Fibroblast of villous mesenchyme (primary cell): ENCODE measurements at places on chromosomes 16 and 17. TPM values are rescaled to one million over a fixed set of nuclear protein-coding genes. Genes with fewer than 3 reads are reported as not detected.

DNA sequence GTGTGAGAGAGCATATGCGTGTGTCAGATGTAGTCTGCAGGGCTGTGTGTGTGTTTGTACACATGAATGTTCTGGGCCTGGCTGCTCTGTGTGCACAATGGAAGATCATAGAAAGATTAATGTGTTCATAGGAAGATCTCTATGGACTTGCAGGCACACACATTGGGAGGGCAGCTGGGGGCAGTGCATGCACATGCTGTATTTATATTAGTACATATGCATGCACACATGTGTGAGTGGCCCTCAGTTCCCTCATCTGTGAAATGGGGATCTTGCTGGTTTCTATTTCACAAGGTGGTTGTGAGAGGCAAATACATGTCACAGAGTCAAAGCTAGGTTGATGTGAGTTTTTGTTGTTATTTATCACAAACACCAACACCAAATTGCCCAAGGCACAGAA, 2.1 kb downstream of the CA7 start:
- no peak for DNase-seq

DNA sequence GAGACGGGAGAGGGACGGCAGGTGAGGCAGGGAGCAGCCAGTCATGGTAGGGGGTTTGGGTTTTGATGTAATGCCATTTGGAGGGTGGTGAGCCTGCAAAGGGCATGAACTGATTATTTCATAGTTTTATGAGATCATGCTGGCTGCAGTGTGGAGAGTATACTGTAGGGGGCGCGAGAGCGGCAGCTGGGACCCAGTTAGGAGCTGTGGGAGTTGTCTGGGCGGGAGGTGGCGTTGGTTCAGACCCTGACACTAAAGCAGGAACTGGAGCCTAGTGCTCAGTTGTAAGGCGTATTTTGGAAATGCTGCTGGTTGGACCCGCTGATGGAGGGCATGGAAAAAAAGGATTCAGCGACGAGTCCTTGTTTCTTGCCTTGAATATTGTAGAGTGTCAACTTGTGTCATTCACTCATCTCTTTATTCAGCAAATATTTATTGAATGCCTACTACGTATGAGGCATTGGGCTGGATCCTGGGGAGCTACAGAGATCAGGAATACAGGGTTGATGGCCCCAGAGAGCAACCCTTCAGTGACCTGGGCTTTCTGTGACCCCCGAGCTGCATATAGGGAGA, 23.7 kb upstream of the KDM8 start:
- DNase-seq = peak; percentile 76

- no peak for DNase-seq
These were observed 436.8 kb downstream of the KCNJ2 start for GRCh38 chr17:70606086-70606485.

DNA sequence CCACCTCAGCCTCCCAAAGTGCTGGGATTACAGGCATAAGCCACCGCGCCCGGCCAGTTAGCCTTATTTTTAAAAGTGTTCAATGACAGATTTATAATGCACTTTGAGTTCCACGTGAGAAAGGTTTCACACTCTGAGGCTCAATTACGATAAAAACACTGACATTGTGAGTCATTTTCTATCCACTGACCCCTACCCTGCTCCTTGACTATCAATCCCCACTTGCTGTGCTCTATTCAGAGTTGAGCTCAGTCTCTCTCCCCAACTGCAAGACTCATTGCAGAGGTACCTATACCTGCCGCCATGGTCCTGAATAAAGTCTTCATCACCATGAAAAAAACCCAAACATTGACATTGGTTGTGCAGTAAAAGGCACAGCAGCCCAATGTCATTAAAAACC, 8.5 kb downstream of the GFOD2 start:
- DNase-seq = no peak

- no peak for DNase-seq
These were observed 162.6 kb upstream of the XYLT1 start for GRCh38 chr16:17633181-17633951.

DNA sequence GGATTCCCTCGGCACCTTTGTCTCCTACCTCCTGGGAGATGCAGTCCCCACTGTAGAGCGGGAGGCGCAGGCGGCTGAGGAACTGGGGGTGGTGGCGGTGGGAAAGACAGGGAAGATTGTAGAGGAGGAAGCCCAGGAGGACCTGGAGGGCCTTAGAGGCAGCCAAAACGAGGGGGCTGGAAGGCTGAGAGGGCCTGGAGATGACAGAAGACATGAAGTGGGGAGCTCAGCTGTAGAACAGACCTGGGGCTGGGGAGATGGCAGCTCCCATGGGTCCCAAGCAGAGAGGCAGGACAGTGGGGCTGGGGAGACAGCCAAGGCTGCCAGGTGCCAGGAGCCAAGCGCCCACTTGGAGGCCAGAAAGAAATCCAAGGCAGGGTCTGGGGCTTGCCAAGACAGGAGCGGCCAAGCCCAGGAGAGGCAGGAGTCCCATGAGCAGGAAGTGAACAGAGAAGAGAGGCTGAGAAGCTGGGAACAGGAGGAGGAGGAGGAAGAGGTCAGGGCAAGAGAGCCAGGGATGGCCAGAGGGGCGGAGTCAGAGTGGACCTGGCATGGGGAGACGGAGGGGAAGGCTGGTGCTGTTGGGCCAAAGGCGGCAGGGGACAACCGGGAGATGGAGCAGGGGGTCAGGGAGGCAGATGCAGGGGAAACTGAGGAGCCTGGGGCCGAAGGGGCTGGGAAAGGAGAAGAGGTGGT, 803 bp downstream of the APOBR start:
- no peak for DNase-seq

GRCh38 chr17:57375040-57375769, 118.9 kb downstream of the MSI2 start:
- no peak for DNase-seq

GRCh38 chr17:72588961-72589360, 468.1 kb downstream of the SOX9 start:
- no peak for DNase-seq

AOC2 gene
- total RNA-seq = 0.43 and 0.64 TPM in 2 replicates

PDILT gene
- not detected in 2 replicates for total RNA-seq

DNA sequence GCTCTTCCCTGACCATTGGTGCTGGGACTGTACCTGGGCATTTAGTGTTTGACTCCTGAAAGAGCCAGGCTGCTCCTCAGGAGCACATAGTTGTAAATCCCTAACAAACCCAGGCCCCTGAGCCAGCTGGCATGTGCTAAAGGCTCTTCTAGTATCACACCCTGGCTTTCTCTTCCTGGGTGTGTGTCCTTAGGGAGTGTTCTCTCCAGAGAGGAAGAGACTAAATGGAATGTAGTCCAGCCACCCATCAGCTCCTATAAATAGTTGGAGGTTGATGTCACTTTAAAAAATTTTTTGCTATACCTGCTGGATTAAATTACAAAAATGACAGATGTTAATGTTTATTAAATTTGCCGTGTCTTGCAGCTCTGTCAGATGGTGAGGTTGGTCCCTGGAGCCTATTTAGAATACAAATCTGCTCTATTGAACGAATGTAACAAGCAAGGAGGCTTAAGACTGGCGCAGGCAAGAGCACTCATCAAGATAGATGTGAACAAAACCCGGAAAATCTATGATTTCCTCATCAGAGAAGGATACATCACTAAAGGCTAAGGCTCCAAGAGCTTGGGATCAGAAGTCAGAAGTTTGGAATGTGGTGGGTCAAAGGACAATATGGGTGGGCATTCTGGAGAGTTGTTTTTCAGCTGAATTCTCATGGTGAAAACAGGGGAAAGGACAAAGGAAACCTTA, 13.1 kb upstream of the DUSP14 start:
- peak; percentile 63 for DNase-seq

DNA sequence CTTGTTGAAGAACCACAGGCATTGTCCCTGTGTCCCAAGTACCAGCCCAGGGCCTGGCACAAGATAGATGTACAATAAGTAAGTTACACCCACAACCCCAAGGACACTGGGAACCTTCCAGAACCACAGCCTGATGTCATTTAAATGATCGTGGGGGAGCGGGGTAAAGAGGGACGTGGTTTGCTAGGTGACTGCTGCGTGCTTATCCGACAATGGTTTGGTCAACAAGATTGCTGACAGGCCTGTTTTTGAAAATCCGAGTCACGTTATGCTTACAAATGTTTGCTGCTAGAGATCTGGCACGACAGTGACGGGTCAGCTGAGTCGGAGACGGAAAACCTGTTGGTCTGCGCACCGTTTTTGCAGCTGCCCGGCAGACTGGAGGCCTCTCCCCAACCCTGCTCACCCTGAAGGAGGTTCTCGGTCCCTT, 22.8 kb downstream of the COTL1 start:
- DNase-seq = no peak

GRCh38 chr17:80943346-80944145, 48.1 kb upstream of the CHMP6 start:
- no peak for DNase-seq

- DNase-seq = no peak
These were observed 1.4 kb upstream of the KRT19 start for GRCh38 chr17:41529491-41529915.

NF1 gene
- total RNA-seq = 75.1 and 82.5 TPM in 2 replicates

DNA sequence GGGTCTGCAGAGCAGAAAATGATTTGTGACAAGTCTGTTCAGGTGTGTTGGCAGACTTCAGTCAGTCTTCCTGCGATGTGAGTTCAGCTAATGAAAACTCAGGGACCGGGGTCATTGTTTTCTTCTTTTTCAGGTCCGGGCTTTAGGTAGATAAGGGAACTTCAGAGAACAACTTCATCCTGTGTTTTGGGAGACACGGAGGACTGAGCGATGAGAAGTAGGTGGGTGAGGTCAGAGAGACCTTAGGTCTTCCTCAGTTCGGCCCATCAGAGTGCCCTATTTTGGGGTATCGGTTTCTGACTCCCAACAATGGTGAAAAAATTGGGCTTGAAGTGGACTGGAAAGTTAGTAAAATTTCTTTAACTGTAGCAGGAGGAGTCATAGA, 88.9 kb upstream of the ATF7IP2 start:
- no peak for DNase-seq

DNA sequence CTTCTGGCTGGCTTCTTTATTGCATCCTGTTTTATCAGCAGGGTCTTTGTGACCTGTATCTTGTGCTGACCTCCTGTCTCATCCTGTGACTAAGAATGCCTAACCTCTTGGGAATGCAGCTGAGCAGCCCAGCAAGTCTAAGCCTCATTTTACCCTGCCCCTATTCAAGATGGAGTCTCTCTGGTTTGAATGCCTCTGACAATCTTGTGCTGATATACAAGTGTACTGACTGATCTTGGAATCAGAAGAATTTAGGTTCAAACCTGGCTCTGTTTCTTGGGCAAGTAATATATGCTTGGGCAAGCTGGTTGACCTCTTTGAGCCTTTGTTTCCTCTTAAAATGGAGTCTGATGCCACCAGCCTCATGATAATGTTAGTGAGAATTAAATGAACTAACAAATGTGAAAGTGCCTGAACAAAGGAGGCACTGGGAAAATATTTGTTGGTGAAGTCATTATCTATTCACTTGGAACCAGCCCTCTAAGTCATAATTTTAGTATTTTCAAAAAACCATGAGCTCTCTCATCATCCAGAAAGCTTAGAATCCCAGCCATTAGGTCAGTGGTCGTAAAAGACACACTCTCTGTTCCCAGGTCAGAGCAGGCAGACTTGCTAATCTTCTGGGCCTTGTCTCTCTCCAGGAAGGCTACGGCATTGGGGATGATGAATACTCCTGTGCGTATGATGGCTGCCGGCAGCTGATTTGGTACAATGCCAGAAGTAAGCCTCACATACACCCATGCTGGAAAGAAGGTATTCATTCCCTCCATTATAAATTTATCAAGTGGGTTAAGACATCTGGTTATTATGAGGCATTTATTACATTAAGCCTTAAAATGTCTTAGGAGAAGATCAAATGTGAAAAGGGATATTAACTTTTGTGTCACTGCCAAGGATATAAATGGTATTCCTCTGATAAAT, 18.1 kb upstream of the ARL2BP start:
- DNase-seq = peak; percentile 30

DNA sequence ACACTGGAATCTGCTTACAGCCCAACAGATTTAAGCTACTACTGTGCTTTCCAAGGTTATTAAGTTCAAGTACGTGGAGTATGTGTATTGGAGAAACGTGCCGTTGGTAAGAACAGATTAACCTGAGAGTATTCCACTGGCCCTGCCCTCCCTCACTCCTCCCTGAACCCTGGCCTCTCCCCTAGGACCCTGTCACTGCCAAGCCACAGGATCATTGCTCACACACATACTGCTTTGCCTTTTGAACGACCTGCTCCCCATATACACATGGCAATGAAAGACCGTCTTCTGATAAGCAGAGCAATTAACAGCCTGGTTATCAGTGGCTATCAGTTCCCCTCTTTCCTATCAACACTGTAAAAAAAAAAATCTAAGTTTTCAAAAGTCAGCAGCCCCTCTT, 458.9 kb upstream of the DYNLRB2 start:
- no peak for DNase-seq

- no peak for DNase-seq
These were observed 88.3 kb downstream of the PRKCB start for GRCh38 chr16:23924128-23924527.

GRCh38 chr17:51472670-51473205, 212.4 kb downstream of the UTP18 start:
- no peak for DNase-seq

TP53TG3 gene
- total RNA-seq = 0.32 TPM in 1 of 2 replicates, not detected in the other

- DNase-seq = no peak
These were observed 221.8 kb downstream of the CDH11 start for GRCh38 chr16:64900019-64900418.

GRCh38 chr16:85689285-85689949, 663 bp upstream of the GINS2 start:
- no peak for DNase-seq

ABCC12 gene
- total RNA-seq = under 0.01 TPM in 1 of 2 replicates, not detected in the other

SMIM5 gene
- total RNA-seq = under 0.01 TPM in 1 of 2 replicates, not detected in the other

DNA sequence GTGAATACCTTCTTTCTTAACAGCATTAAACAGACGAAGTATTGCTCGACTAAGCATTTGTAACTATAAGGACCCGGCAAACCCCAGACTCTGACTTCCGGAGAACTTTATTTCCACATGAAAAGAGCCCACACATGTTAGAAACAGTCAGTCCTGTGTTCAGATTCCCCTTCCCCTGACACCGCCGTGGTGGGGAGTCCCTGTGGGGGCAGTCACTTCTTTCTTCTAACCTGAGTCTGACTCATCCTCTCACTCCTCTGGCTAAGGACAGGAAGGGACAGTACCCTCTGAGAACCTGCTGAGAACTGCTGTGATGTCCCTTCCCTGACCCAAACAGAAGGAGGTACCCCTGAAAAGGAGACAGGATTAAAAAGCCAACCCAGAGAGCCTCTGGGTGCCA, 165.1 kb downstream of the XYLT1 start:
- DNase-seq = no peak

GRCh38 chr16:50254072-50254471, 12.3 kb upstream of the ADCY7 start:
- DNase-seq = no peak

RETREG3 gene
- total RNA-seq = 59.9 and 80.3 TPM in 2 replicates

DNA sequence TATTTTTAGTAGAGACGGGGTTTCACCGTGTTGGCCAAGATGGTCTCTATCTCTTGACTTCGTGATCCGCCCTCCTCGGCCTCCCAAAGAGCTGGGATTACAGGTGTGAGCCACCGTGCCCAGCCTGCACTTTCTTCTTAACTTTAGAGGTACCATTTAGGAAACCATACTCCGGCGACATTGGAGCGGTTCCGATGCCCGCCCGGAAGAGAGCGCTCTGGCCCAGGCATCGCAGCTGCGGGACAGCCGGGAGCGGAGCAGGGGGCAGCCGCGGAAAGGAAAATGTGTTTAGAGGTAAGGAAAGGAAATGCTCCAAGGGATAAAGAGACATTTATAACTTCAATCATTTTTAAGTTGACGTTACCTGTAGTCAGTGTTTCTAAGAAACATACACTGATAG, 6.0 kb upstream of the HS3ST3B1 start:
- no peak for DNase-seq

TANGO6 gene
- total RNA-seq = 26.4 and 37.1 TPM in 2 replicates

NECAB2 gene
- not detected in 2 replicates for total RNA-seq
